ENCODE measurements at places on chromosomes 12 and 14. TPM values are rescaled to one million over a fixed set of nuclear protein-coding genes. Genes with fewer than 3 reads are reported as not detected.

The AMHR2 gene
- not detected for total RNA-seq

DNA sequence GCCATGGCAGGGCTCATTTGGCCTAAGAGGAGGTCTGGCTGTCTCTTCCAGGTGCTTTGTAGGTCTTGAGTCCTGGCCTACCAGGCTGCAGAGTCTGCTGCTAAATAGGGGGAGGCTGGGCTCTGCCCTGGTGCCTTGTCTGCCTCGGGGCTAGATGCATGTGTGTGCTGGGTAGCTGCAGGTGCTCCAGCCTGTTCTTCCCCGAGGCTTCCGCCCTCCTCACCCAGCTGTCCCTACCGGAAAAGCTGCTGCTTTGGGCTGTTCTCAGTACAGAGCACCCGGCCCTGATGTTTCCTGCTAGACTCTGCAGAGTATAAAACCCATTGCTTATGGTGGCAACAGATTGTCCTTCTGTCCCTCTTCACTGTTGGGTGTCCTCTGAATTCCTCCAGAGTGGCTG, 37.7 kb downstream of the RAB35 start:
- no peak for DNase-seq

The MYH6 gene
- not detected for total RNA-seq

DNA sequence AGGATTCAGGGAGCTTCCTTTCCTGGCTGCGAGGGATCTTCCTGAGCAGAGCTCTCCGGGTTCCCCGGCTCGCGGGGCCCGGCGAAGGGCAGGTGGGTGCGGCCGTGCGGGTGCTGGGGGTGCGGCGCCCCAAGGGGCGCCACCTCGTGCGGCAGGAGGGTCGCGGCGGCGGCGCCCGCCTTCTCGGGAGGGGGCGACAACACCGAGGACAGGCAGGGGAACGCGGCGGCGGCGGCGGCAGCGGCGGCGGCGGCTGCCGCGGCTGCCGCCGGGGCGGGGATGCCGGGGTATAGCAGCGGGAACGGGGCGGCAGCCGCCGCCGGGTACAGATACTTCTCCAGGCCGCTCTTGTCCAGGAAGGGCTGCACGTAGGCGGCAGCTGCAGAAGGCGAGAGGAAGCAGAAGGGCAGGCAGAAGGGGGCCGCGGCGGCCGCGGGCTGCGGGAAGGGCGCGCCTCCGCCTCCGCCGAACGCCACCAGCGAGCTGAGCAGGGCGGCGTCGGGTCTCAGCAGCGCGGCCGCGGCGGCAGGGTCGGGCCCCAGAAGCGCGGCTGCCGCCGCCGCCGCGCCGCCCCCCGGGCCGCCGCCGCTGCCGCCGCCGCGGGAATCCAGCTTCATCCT, 2.7 kb downstream of the BHLHE41 start:
- DNase-seq: no peak

- no peak for DNase-seq
Observed at GRCh38 chr12:53096089-53096741, 1.3 kb upstream of the IGFBP6 start.

The RNU4-1 gene
- 1,738 TPM for total RNA-seq

DNA sequence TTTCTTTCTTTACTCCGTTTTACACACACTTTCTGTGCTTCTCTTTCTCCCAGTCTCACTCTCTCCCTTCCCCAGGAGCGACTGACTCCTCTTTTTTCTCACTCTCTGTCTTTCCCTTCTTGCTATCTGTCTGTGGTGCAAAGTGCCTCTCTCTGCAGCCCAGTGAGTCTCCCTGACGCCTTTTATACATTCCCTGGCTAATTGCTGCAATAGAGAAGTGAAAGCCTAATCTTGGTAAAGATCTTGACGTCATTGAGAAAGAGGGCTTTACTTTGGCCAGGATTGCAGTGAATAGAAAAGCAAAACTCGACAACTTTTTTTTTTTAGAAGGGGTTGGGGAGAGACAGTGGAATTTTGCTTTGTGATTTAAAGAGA, 706 bp upstream of the DIO2 start:
- no peak for DNase-seq

The DHRS4 gene
- total RNA-seq: 16.8 TPM

DNA sequence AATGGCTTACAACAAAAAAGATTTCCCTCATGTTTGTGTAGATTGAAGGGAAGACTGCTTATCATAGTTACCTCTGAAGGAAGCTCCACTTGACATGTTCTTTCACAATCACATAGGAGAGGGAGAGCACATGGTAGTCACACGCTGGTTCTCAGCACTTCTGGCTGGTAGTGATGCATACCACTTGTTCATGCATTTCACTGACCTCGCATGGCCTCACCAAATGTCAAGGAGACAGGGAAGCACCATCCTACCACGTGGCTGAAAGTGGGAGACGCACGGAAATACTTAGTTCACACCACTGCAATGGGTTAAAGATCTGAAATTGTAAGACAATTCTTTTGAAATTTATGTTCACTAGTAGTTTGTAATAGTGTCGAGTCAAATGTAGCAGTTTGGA, 74.0 kb downstream of the PDE3A start:
- no peak for DNase-seq

- no peak for DNase-seq
Observed at GRCh38 chr14:52043690-52044089, 25.2 kb downstream of the NID2 start.

GRCh38 chr12:29582146-29582545, 84.7 kb upstream of the OVCH1 start:
- DNase-seq: no peak

Measured in chondrocyte (in vitro differentiated cells).